GM23248 (cell line): ENCODE measurements at places on chromosomes 7 and 10.

- DNase-seq = no peak
Measured at GRCh38 chr10:85105614-85106255, 777.3 kb downstream of the CCSER2 start.

- no peak for DNase-seq
Measured at GRCh38 chr7:101200504-101200861, 353 bp downstream of the MOGAT3 start.

DNA sequence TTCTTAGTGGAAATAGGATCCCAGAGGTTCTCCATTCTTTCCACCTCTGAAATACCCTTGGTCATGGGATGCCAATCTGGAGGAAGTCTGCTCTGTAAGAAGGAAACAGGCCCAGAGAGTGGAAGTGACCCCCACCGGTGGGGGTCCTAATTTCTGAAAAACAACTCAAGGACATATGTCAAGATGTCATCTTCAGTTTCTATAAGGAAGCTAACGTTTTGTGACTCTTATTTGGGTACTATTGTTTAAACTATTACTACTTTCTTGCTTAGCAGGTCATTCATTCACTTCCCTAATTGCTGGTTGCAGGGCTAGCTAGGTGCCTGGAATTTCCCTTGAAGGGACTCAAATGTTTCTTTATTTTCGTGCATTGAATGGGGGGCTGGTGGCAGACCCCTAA lies 1.9 kb upstream of the ZNF775 start:
- no peak for DNase-seq

DNA sequence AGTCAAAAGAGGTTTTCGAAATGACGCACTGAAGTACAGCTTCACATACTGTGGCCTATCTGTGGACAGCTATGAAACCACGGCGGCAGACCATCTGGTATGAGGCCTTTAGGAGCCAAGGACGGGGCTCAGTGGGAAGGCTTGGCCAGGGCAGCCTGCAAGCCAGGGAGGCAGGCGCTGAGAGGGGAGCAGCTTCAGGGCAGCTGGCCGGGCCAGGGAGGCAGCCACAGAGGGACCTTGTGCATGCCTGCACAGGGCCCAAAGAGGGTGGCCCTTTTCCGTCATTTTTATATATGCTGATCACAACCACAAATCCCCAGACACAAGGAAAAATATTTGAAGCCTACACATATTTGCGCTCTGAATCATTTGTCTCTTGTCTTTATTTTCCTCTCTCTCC lies 13.5 kb downstream of the CALD1 start:
- DNase-seq = peak; percentile 60

DNA sequence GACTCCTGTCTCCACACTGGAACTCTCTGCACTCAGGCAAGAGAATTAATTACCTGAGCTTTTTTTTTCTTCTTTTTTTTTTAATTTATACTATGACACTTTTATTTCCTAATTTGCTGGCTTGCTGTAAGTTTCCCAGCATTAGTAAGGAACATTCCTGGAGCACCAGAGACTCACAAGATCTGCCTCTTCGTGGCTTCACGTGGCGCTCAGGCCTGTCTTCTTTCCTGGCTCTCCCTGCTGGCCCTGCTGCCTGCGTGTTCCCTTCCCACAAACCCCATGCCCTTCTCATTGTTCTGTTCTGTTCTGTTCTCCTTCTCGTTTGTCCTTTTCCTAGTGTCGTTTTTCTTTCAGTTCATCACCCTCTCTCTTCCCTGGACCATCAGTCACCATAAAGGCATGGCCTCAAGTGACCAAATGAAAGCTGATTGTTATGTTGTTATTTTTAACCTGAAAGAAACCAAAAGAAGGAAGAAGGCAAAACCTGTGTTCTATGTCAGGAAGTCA lies 591.6 kb upstream of the PFKP start:
- no peak for DNase-seq

DNA sequence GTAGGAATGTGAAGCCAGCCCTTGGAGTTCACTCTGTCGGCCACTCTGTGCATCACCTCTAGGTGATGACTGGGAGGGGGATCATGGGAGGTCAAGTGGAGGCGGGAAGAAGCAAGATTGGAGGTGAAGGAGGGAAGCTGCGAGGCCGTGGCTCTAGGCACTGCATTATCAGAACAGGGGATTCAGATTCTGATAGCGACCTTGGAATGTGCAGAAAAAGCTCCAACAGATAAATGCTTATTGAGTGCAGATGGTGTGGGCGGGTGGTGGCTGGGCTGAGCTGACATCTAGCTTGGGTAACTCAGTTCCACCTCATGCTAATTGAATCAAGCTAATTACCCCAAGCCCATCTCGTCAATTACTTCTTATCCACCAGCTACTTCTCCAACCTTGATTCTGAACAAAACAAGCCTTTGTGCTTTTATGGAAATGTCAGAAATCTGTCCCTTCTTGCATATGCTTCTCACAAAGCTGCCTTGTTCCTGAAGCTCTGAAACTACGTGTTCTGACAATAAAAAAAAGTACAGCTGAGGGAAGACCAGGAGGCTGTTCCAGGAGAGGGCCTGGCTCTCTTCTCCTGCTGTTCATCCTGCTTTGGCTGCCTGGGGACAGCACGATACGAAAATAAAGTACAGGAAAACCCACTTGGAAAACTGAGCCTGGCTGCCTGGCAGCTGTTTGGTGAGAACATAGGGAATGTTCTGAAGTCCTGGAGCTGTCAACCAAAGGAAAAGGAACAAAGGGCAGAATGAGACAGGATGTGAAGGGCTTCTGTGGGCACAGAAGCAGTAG lies 27.5 kb downstream of the STRA8 start:
- peak; percentile 16 for DNase-seq

GRCh38 chr7:150631084-150631826 lies 930 bp downstream of the GIMAP6 start:
- DNase-seq = no peak

DNA sequence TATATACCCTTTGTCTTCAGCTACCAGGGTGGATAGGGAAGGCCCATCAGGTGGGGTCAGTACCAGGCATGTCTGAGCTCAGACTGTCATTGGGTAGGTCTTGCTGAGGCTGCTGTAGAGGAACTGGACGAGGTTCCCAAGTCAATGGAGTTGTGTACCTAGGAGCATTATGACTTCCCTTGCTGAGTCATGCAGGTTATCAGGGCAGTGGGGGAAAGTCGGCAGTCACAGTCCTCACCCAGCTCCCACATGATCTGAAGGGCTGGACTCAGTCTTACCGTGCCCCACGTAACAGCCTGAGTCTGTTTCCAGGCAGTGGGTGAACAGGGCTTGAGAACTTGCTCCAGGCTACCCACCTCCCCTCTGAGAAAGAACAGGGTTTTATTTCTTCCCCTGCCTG lies 260.8 kb upstream of the COBL start:
- DNase-seq = no peak

GRCh38 chr10:308101-308500 lies 172.8 kb downstream of the ZMYND11 start:
- no peak for DNase-seq

DNA sequence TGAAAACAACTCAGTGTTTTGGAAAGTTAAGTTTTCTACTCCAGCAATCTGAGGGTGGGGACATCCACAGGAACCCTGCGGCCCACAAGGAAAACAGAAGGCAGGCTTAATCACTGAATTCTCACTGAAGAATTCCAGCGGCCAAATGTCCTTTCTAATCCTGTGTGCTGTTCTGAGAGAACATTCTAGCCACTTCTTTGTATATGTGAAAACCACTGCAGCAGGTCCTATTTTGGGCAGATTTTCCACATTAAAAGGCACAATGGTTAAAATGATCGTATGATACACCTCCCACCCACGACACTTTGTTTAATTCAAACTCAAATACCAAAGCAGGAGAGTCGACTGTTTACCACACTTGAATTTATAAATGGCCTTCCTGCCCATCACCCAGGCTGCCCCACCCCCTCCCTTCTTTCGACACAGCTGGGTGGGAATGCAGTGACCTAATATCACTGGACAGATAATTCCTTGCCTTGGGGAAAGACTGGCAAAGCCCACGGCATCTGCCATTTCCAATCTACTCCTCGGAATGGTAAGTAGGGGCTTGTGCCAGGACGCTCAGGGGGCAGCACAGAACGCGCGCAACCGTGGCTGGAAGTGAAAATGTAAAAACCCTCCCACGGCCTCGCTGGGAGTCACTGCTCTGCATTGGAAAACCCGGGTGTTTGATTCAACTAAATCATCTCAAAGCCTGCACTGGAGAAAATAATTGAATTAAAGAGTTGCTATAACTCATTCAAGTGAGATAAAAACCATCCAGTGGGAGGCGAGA lies 67.0 kb downstream of the CTBP2 start:
- peak; percentile 80 for DNase-seq

DNA sequence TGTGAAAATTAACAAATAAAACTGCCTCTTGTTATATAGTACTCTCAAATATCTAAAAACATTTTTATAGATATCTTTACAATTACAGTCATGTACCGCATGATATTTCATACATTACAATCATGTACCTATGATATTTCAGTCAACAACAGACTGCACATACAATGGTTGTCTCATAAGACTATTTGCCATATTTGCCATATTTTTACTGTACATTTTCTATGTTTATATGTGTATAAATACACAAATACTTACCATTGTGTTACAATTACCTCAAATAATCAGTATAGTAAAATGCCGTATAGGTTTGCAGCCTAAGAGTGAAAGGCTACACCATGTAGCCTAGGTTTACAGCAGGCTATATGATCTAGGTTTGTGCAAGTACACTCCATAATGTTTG lies 336.0 kb upstream of the PCDH15 start:
- no peak for DNase-seq

DNA sequence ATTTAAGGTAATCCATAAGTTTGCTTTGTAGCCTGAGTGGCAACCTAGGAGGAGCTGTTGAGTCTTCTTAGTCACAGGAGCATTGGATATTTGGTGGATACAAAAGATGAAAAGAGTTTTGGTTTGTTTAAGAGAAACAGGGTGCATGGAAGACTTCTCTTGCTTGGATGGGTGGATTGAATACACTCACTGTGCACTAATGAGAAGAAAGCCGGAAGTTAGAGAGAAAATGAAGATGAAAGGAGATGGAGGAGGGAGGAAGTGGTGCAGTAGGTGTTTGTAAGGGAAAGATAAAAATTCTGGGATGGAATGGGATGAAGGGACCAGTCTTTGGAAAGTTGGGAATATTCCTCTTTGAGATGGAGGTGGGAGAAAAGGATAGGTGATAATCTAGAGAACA lies 7.7 kb downstream of the MDFIC start:
- DNase-seq = no peak

DNA sequence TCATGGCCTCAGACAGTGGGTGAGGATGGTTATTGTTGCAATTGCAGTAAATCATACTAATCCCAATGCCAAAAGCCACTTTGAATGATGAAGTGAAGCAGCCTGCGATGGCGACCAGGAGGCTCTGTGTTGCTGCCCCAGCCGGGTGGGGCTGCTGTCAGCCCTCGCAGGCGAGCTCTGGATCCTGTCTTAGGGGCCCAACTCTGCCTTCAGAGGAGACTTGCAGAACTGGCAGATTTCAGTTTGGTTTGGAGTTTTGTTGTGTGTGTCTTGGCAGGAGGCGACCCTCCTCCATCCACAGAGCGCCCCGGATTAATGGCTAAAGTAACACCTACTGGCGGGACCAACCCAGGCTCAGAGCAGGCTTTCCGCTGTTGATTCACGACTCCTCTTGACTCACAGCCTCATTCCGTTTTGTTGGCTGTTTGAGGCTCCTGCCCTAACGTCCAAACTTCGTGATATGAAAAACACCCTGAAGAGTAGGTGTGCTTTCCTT lies 67.9 kb upstream of the BMPER start:
- DNase-seq = peak; percentile 58

DNA sequence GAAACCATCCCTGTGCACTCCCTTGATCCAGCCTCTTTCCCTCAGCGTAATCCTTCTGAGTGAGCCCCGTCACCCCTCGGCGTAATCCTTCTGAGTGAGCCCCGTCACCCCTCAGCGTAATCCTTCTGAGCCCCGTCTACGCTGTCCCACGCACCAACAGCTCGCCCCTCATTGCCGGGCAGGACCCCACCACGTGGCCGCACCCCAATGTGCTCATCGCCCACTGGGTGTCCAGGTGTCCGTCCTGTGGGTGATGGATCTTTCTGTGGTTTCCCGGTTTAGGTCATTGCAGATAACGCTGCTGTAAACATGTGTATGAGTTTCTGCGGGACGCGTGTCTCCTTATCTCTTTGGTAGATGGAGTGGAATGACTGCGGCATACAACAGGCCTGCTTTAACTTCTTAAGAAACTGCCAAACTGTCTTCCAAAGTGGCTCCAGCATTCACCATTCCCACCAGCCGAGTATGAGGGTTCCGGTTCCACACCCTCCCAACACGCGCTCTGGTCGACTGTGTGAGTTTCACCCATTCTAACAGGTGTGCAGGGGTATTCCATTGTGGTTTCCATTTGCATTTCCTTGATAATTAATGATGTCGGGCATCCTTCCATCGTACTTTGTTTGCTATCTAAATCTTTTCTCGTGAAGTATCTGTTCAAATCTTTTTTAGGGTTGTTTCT lies 42.1 kb upstream of the NKX6-2 start:
- no peak for DNase-seq

DNA sequence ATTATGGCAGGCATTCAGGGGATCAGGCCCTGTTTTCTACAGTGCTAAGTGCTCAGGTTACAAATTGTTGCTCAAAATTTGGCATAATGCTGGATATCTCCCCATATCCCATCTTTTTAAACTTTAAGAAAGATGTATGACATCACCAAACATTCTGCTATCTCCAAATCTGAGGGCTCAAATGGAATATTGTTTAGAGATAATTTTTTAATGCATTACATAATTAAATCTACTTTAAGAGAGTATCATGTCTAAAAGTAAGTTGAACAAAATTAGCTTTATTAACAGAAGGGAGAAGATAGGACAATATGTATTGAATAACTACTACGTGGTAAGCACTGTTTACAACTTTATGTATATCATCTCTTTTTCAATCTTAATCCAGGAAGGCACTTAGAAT lies 13.9 kb downstream of the NT5C3A start:
- no peak for DNase-seq

GRCh38 chr10:7345717-7346116 lies 65.1 kb downstream of the SFMBT2 start:
- DNase-seq = no peak

GRCh38 chr7:1663223-1663622 lies 6.9 kb upstream of the ELFN1 start:
- DNase-seq = no peak

GRCh38 chr7:110645060-110645459 lies 445.9 kb upstream of the LRRN3 start:
- DNase-seq = no peak

DNA sequence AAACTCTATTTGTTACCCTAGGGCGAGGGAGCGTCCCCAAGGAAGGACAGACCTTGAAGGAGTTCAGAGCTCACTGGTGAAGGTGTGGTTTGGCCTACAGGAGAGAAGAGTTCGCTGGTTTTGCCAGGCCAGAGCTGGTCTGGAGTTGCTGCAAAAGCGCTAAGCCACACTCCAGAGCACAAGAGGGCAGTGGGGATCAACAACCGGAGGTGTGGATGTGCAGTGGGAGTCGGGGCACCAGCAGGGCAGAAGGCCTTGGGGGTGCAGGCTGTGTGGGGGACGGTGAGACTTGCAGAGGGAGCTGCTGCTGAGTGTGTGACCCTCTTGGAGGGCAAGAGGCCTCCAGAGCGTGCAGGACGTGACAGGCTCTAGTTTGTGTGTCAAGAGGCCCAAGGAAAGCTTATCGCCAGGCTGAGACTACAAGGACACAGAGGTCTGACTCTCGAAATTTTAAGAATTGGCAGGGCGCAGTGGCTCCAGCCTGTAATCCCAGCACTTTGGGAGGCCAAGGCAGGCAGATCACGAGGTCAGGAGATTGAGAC lies 14.3 kb upstream of the CUL1 start:
- DNase-seq = no peak
